Smooth muscle cell of the umbilical artery (primary cell): ENCODE measurements at places on chromosomes 1 and 21. TPM values are rescaled to one million over a fixed set of nuclear protein-coding genes. Genes with fewer than 3 reads are reported as not detected.

The HSD3B2 gene
- total RNA-seq = not detected in 2 replicates

The GBP5 gene
- total RNA-seq = not detected in 2 replicates

The DNAJC16 gene
- 21.7 and 25.7 TPM in 2 replicates for total RNA-seq

The FBXO2 gene
- 1.6 and 3.6 TPM in 2 replicates for total RNA-seq

The OR2L2 gene
- not detected in 2 replicates for total RNA-seq

The AMPD1 gene
- not detected in 2 replicates for total RNA-seq
